Choroid plexus epithelial cell (primary cell): ENCODE measurements at places on chromosomes 3 and 15.
A peak's percentile ranks its signal among the peaks of the same experiment; 100 is the strongest.

GRCh38 chr15:88256279-88257230 lies at the start of gene NTRK3:
TSS of gene NTRK3 (minus strand) at chr15:88256739. CDS start at chr15:88256153, 586 bp downstream.
- DNase-seq: peak; percentile 27

GRCh38 chr3:127177226-127177625 lies 15.7 kb upstream of the PRR23E start:
- peak; percentile 2 for DNase-seq

DNA sequence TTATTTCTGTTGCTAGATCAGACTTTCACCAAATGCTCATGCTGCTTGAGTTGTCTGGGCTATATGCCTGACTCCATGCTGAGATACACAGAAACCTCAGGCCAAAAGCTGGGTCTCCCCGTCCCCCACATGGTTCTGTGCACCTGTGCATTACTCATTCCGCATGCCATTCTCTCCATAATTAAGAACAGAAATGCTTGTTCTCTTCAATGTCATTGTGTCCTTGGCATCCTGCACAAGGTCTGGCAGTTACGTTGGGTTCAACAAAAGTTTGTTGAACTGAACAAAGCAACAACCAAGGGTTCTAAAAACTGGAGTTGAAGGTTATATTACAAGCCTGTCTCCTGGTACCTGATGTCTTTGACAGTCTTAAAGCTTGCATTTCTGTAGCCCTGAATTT lies 177.5 kb downstream of the FNDC3B start:
- DNase-seq: peak; percentile 41

GRCh38 chr15:45637552-45638033 lies 2.8 kb downstream of the SQOR start:
- peak; percentile 96 for DNase-seq

GRCh38 chr3:143351354-143351753 lies 231.8 kb downstream of the CHST2 start:
- DNase-seq: no peak

DNA sequence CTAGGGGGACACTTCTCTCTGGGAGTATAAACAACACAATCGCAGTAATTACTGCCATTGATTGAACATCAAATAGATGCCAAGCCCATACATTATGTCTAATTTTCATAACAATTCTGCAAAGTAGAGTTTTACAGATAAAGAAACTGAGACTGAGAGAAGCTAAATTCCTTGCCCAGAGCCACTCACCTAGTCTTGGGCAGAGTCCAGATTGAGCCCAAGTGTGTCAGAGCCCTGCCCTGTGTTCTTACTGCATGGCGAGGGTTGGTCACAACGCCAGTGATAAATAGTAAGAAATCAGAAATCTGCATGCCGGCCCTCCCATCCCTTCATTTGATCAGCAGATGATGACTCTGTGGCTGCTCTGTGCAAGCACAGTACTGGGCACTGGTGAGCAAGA lies 106.3 kb downstream of the C3orf70 start:
- DNase-seq: no peak

DNA sequence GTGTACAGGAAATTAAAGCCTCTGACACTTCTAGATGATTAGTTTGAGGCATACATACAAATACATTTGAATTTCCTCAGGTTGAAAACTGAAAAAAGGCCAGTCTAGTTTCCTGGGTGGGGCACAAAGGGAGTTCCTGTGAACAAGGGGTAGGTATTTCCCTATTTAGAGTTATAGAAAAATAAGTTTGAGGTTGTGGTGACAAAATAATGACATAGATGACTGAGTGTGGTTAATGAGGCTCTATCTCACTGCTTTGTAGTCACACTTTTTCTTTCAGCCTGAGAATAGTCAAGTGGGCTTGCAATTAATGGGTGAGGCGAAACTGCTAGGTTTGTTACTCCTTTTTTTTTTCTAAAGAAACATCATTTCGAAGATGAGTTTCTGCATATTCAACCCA lies 4.3 kb downstream of the SLCO3A1 start:
- no peak for DNase-seq

- no peak for DNase-seq
These were observed 580.9 kb downstream of the EDEM1 start for GRCh38 chr3:5768281-5768945.

DNA sequence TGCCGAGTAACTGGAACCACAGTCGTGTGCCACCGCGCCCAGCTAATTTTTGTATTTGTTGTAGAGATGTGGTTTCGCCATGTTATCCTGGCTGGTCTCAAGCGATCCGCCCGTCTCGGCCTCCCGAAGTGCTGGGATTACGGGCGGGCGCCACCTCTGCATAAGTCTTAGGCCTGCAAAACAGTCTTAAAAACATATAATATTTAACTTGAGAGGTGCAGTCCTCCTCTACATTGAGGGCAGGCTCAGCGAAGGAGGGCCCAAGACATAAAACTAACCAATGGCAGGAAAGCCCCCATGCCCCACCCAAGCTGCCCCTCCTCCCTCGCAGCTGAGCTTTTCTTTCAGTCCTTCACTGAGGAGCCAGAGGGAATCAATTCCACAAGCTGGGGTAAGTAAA lies at the start of gene SLC28A2:
Gene SLC28A2, plus strand, starts transcription at position 347 of the 400 bp plus-strand sequence. CDS start 982 bp downstream, outside the sequence.
- no peak for DNase-seq

DNA sequence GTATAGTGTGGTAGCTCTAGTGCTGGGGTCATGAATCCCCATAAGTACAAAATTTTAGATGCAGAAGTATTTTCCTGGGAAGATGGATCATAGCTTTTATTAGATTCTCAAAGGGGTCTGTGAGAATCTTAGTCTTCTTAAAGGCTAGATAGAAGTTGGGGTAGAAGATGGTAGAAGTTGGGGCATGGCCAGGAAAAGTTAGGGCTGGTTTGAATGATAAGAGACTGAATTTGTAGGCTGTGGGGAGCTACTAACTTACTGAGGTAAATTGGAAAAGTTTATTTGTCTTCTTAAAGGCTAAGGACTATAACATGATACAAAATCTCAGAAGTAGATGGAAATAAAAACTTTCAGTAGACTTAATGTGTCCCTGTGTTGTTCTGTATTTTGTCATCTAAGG lies 1.6 kb upstream of the UBE2Q2 start:
- DNase-seq: no peak

DNA sequence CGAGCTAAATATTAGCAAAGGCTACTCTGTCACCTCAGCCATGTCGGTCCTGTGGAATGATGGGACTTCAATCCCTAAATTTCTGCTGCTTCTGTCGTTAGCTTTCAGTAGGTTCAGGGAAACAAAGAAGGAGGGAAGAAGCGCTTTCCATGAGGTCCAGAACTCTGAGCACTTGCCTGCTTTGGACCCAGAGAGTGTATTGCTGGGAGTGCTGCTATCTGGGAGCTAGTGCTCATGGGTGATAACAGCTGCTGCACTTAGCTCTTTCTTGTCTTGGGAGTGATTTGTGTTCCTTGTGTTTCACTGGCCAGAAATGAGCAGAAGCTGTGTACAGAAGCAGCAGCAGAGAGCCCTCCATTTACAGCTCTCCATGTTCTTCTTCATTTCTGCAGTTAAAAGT lies 369.8 kb downstream of the DIPK2A start:
- no peak for DNase-seq

GRCh38 chr3:30668051-30668609 lies 61.7 kb downstream of the TGFBR2 start:
- DNase-seq: no peak

- DNase-seq: no peak
These were observed 24.9 kb downstream of the ERC2 start for GRCh38 chr3:56443372-56443771.
